ENCODE measurements at places on chromosomes 3 and 15.

DNA sequence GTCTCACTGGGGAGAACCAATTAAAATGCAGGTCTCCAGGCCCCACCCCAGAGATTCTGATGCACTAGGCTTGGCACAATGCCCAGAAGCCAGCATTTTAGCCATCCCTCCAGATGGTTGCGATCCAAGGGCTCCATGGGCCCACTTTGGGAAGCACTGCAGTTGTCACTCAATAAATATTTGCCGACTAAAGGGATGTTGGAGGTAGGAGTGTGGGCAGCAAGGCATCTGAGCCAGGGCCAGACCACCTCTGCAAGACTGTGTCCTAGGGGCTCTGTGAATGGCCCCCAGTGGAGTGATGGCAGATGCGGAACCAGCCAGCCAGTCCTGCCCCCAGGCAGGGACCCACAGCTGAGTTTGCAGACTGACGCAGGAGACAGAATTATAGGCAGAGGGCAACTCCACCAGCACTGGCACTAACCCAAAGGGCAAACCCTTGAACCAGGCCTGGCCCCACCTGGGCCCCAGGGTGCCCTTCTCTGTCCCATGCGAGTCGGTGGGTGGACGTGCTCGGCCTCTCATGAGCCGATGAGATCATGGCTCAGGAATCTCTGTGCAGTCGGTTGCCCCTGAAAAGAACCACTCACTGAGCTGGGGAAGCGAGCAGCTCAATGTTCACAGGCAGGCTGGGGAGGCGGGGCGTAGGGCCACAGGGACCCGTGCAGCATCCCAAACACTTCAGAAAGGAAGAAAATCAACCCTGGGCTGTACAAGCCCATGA is 49.7 kb downstream of the SEMA5B start:
- no peak for DNase-seq

- no peak for DNase-seq
These were observed 63.5 kb downstream of the MESD start for GRCh38 chr15:80926126-80926525.

GRCh38 chr3:55549177-55549576 is 62.1 kb upstream of the WNT5A start:
- no peak for DNase-seq

GRCh38 chr3:68773401-68773800 is 158.9 kb downstream of the TAFA4 start:
- DNase-seq: no peak

DNA sequence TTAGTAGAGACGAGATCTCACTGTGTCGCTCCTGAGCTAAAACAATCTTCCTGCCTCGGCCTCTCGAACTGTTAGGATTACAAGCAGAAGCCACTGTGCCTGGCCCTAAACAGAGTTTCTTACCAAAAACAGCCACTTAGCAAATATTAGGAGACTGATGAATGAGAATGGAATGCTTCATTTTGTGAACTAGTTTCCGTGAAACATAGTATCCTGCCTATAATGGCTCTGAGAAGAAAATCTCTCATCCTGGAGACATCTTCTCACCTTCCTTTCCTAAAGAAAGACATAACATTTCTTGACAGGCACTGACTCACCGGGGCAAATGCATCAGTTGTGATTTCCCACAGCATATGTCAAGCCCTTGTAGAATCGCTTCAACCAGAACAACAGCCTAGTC is 44.9 kb downstream of the GJD2 start:
- DNase-seq: no peak

GRCh38 chr3:129560911-129561594 is 18.1 kb downstream of the H1-8 start:
- DNase-seq: no peak

DNA sequence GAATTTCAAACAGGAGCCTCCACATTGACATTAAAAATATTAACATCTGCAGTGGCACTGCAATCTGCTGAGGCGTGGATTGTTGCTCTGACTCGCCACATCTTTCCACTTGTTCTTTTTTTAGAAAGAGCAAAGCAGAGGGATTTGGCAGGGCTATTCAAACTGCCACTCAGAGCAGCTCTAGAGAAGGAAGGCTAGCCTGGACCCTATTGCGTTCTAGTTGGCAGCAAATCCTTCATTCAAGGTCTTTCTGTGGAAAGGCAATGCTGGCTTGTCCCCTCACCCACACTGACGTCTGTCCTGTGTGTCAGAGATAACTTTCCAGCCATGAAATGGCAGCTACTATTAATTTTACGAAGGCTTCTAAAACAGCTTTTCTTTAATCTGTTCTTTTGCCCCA is 483.2 kb upstream of the SGO1 start:
- no peak for DNase-seq

- DNase-seq: no peak
These were observed 6.9 kb downstream of the PLXND1 start for GRCh38 chr3:129599607-129600006.

GRCh38 chr3:84991422-84991900 is 32.7 kb downstream of the CADM2 start:
- no peak for DNase-seq

DNA sequence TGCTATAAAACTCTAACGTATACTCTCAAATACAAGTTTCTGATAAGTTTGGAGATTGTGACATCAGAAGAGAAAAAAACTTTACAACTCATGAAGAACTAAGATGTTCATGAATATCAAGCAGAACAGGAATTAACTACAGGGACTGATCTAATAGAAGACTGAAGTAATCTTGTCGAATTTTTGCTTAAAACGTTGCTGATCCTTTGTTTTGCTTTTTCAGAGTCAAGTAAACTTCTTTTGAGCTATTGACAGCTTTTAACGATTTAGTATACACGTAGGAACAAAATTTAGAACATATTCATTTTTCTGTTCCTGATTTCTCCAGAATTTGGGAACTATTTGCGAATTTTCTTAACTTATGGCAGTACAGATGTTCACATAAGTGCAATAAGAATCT is 610.2 kb downstream of the SI start:
- DNase-seq: no peak

GRCh38 chr3:37861620-37862041 is at the start of gene CTDSPL:
Gene CTDSPL, plus strand, starts transcription at chr3:37861880. Its CDS starts 320 bp downstream, at chr3:37862200.
- peak; percentile 56 for DNase-seq

DNA sequence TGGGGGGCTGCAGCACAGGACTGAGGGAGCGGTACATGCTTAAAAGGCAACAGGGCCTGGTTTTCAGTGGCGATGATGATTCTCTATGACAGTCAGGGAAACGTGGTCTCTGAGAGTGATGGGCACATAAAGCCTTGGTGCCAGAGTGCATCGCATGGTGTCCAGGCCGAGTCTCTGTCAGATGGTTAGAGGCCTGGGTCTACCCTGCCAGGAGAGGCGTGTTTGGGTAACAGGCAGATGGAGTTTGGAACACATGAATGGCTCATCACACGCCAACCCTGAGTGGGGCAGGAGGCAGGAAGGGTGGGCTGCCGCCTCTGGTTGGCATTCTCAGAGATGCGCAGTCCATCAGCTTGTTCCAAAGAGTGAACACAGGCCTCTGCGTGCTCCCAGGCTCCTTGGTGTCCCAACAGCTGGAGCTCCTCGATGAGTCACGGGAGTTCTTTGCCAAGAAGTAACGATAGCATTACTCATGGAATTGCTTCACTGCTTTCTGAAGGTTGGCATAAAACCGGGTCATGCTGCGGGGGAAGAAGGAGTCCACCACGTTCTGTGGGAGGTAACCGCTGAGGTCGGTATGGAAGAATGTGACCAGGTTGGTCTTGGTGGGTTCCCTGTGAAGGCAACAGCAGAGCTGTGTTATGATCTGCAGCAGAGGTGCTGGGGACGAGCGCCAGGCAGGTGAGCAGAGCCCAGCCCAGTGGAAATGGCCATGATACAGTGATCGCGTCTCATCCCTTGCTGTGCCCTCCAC is 11.0 kb downstream of the STARD5 start:
- DNase-seq: no peak

- DNase-seq: no peak
These were observed 266.3 kb downstream of the RPLP1 start for GRCh38 chr15:69718916-69719315.

- no peak for DNase-seq
These were observed 14.5 kb downstream of the TIPARP start for GRCh38 chr3:156688632-156689452.

- DNase-seq: no peak
These were observed 38.1 kb downstream of the LPP start for GRCh38 chr3:188192034-188192433.

Measured in GM20000 (cell line).